ENCODE measurements at places on chromosomes 12 and 14.
A peak's percentile ranks its signal among the peaks of the same experiment; 100 is the strongest.

DNA sequence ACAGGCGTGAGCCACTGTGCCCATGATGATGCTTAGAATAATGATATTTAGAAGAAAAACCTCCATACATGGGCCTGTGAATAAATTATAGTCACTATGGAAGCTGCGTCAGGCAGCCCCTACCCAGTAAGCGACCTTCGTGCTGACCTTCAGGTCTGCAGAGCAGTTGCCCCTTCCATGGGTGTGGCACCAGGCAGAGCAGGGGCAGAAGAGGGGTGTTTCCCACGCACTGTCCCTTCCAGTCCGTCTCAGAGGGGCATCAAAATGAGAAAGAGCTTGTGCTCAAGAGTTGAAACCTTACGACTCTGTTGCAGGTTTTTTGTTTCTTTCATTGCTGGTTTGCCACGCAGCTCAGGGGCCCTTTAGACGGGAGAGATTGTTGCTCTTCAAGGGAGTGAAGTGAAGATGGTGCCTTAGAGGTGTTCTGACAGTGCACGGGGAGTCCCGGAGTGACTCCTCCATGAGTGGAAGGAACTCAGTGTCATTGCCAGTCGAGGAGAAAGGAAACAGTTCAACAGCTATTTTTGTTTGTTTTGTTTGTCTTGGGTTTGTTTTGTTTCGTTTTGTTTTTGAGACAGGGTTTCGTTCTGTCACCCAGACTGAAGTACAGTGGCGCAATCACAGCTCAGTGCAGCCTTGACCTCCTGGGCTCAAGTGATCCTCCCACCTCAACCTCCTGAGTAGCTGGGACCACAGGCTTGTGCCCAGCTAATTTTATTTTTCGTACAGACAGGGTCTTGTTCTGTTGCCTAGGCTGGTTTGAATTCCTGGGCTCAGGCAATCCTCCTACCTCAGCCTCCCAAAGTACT lies 13.9 kb downstream of the CKB start:
- no peak for DNase-seq

DNA sequence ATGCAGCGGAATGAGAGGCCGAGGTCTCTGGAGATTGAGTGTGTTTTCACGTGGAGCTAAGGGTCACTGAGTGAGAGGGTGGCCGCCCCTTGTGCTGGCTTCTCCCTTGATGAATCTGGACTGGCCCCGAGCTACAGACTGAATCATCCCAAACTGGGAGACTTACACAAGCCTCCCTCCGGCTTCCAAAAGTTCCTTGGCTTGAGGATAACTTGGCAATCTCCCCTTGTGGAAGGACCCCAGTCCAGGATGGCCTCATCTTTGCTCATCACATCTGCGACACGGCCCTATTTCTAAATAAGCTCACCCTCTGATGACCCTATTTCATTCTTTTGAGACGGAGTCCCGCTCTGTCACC lies 41.5 kb upstream of the FBRSL1 start:
- no peak for DNase-seq

DNA sequence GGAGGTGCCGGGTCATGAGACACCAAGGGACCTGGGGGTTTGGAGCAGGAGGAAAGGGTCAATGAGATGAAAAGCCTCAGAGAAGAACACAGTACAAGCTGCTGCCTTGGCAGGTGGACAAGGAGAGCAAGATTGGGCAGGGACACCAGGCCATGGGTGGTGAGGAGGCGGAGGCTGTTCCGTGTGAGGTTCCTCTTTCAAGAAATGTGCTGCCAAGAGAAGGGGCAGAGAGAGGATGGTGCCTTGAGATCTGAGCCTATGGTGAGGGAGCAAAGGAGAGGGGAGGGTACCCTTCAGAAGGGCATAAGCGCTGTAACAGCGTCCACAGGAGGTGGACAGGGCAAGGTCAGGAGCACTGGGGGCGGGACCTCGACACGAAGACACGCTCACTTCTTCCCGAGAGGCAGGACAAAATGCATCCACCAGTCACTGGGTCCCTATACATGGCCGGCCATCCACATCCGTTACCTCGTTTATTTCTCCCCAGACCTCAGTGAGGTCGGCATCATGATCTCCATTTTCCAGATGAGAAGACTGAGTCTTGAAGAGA lies 100.2 kb downstream of the B4GALNT3 start:
- no peak for DNase-seq

GRCh38 chr12:118922405-118922804 lies 58.9 kb upstream of the SRRM4 start:
- DNase-seq = no peak

GRCh38 chr12:108333898-108334699 lies 5.0 kb downstream of the CMKLR1 start:
- DNase-seq = no peak

GRCh38 chr12:113479590-113480335 lies 8.1 kb upstream of the LHX5 start:
- peak; percentile 61 for DNase-seq

DNA sequence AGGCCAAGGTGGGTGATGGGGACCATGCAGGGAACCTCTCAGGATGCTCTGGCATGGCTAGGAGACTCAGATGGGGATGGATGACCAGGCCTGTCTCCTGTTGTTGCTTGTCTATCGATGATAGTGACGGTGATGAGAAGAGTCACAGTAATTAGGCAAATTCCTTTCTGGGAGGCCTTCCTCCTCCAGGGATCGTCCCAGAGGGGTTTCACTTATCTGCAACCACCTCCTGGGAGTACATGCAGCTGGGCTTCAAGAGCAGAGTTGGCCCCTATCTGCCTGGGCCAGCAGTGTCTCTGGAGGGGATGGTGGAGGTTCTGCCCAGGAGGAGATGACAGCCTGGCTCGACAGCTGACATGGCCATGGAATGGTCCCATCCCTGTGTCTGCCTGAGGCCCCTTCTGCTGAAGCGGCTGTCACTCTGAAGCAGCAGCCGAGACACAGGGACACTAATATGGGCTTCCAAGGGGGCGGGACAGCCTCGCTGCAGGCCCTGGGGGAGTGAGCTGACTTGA lies 27.5 kb upstream of the OAS1 start:
- no peak for DNase-seq

GRCh38 chr12:59594943-59595500 lies 807 bp upstream of the SLC16A7 start:
- no peak for DNase-seq

- DNase-seq = no peak
Measured at GRCh38 chr14:69183735-69184134, 7.6 kb upstream of the EXD2 start.

GRCh38 chr12:58725400-58726105 lies 194.8 kb downstream of the LRIG3 start:
- DNase-seq = no peak

- no peak for DNase-seq
Measured at GRCh38 chr12:92735131-92735721, 32.4 kb downstream of the PLEKHG7 start.

DNA sequence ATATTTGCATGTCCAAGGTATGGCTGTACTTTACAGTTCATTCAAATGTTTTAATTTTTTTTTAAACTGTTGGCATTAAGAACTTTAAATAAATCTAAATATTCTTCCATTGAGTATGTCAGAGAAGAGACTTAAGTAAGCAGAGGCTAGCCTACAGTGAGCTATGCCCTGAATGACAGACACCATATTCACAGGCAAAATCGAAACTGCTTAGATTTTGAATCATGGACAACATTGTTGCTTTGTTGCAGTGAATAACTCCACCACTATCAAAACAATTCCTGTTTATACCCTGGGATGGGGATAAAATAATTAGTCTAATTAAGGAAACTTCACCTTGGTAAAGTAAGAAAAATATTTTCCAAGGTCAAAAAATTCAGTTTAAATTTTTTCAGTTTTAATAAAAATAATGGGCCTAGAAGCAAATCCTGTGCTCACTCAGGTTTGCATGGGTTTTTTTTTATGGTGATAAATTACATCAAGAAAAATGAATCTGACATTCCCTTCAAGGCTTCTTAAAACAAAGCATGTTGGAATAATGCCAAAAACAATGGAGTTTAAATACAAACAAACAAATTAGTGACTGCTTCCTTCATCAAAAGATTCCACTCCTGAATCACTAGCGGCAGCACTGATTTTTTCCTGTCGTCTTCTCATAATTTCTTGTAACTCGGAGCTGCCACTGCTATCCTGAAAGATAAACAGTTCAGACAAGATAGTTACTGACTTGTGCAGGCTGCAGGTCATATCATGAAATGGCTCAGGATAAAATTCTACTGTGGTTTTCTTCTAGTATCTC lies 168.2 kb downstream of the EPS8 start:
- no peak for DNase-seq

GRCh38 chr12:52141306-52141705 lies 50.5 kb downstream of the KRT80 start:
- no peak for DNase-seq

GRCh38 chr12:120134307-120134980 lies 17.9 kb upstream of the RAB35 start:
- DNase-seq = no peak

GRCh38 chr12:115191342-115191741 lies 507.4 kb upstream of the TBX3 start:
- no peak for DNase-seq

GRCh38 chr12:114838480-114838879 lies 154.5 kb upstream of the TBX3 start:
- no peak for DNase-seq

DNA sequence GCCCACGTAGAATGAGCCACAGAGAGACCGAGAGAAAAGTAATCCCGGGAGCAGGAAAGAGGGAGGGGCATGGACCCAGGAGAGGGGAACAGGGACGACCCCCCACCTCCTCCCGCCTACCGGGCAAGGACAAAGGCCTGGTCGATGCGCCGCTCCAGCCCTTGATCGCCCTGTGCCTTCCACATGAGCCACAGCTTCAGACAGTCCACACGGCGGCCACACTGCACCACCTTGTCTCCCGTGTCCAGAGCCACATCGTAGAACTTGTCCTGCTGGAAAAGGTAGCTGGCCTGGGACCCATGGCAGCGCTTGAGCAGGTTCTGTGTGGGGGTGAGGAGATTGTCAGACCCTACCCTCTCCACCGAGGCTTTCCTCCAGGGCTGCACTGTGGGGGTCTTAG lies 20.5 kb upstream of the ZNF740 start:
- DNase-seq = no peak

DNA sequence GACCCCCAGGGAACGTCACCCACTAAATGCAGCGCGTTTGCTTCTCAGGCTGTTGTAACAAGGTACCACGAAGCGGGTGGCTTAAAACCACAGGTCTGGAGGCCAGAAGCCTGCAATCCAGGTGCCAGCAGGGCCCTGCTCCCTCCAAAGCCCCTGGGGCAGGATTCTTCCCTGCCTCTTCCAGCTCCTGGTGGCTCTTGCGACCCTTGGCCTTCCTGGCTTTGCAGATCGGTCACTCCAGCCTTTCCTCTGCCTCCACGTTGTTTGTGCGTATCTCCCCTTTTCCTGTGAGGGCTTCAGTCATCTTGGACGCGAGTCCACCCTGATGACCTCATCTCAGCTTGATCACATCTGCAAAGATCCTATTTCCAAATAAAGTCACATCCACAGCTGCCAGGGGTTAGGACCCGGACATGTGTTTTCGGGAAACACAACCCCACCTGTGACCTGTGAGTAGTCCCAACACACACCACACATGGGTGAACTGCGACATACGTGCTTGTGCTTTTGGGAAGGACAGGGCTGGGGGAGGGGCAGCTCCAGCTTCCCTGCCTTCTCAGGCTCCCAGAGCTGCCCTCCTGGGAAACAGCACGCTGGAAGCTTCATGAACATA lies 114.5 kb upstream of the NCOR2 start:
- no peak for DNase-seq

GRCh38 chr12:40165179-40165578 lies 59.3 kb upstream of the SLC2A13 start:
- no peak for DNase-seq

- no peak for DNase-seq
Measured at GRCh38 chr14:72715850-72716228, 178.1 kb downstream of the DPF3 start.

DNA sequence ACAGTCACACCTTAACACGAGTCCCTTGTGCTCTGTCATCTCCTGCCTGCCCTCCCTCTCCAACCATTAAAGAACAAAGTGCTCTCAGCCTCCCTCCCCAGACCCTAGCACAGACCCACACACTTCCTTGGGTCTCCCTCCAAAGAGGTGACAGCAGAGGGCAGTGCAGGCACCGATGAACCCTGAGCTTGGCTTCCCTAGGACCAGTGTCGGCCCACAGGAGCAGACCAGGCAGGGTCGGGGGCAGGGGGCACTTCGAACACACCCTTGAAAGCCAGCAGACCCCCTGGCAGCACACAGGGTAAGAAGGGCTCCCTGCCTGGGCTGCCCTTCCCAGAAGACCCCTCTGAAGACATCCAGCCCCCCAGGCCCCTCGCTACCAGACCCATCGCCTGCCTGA lies 7.0 kb downstream of the CDK2AP1 start:
- DNase-seq = no peak

DNA sequence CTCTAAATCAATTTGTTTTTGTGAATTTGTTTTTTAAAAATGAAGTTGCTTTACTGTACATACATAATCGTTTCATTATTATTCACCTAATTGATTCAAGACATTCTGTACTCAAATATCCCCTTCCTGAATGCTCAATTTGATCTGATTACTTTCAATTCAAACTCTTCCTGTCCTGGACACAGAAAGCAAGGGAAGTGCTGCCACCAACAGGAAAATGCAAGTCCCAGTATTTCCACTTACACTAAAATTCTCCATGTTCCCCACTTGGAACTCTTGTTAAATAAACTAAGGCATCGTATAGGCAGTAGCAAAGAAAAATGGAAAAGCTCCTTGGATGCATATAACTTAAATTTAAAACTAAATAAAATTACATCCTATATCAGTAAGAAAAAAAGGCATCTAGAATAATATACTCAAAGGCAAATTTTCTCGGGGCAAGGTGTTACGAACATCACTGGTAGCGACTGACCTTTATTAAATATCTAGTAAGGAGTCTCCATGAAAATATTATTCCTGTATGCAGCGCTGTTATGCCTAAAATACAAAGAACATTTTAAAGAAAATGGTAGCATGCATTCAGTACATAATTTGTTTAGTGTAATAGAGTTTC lies 72.0 kb upstream of the DBX2 start:
- DNase-seq = no peak

GRCh38 chr12:87939182-87939581 lies 90.0 kb downstream of the C12orf50 start:
- no peak for DNase-seq

- no peak for DNase-seq
Measured at GRCh38 chr12:92634730-92635129, 68.1 kb upstream of the PLEKHG7 start.

DNA sequence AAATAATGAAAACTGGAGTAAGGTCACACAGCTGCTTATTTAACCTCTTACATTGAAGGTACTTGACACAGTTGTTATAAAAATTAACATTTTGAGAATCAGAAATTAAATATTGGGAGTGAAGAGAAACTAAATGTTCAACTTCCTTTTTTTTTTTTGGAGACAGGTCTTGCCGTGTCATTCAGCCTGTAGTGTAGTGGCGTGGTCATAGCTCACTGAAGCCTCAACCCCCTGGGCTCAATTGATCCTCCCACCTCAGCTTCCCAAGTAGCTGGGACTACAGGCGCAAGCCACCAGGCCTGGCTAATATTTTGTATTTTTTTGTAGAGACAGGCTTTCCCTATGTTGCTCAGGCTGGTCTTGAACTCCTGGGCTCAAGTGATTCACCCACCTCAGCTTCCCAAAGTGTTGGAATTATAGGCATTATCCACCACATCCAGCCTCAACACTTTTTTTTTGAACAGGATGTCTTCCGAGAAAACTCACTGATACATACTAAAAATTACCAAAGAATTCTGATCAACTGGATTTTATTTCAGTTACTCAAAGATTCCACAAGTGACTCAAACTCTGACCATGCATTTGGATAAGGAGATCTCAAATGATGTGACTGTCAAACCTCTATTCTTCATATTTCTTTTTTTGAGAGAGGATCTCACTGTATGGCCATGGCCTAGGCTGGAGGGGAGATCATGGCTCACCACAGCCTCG lies 35.4 kb downstream of the SGPP1 start:
- DNase-seq = no peak

- no peak for DNase-seq
Measured at GRCh38 chr14:105273062-105273461, 24.7 kb downstream of the BTBD6 start.
